ENCODE measurements at places on chromosomes 4 and X. TPM values are rescaled to one million over a fixed set of nuclear protein-coding genes. Genes with fewer than 3 reads are reported as not detected.

DOCK11 gene
- total RNA-seq: 0.09 TPM

GPR34 gene
- total RNA-seq: not detected

CFAP299 gene
- total RNA-seq: not detected

PALLD gene
- total RNA-seq: 57.5 TPM

CLTRN gene
- total RNA-seq: 0.46 TPM

SLC6A14 gene
- 37.3 TPM for total RNA-seq

All from airway epithelial cell (primary cell).